ENCODE measurements at places on chromosomes 7 and 10.

DNA sequence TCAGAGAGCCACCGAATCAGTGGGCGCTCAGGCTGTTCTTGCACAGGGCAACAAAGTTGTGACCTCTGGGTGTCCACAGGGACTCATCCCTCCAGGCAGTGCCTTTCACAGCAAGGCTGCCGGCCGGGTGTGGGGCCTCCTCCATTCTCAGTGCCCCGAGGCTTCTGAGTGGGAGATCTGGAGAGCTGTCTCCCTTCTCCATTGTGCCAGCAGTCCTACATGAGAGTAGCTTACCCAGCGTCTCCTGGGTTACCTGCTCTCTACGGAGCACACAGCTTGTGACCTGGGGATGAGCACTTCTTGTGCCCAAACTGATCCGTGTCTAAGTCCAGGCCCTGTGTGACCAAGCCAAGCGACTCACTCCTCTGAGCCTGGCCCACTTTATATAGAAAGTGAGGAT is 240.9 kb upstream of the GRB10 start:
- DNase-seq = no peak

- DNase-seq = no peak
Observed at GRCh38 chr7:49089717-49090116, 165.4 kb downstream of the CDC14C start.

DNA sequence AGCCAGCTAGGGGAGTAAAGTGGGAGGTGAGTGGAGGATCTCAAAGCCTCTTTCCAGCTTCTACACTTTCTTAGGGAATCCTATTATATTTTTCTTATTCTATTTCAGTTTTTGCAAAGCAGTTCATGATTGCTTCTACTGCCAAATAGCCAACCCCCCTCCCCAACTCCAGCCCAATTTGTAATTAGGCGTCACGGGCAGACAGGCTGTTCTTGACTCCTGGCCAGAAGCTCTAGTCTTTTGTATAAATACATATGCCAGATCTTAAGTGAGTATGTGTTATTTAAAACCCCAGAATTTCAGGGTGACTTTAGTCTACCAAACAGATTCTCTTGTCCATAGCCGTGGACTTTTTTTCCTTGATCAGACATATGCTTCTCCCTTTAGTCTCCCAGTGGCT is 255.2 kb downstream of the BUB3 start:
- no peak for DNase-seq

GRCh38 chr7:47256016-47256415 is 325.9 kb downstream of the TNS3 start:
- DNase-seq = no peak

- no peak for DNase-seq
Observed at GRCh38 chr10:31584098-31584631, 265.1 kb downstream of the ZEB1 start.

DNA sequence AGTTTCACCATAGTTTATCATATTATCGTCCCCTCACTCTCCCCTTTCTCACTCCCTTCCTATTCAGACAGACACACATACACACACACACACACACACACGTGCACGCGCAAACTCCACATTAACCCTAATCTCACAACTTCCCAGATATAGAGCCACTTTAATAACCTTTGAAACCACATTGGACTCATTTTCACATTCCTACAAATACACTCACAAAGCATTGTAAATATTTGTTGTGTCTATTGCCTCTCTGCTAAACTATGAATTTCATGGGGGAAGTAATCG is 433.6 kb downstream of the GRM8 start:
- DNase-seq = no peak

DNA sequence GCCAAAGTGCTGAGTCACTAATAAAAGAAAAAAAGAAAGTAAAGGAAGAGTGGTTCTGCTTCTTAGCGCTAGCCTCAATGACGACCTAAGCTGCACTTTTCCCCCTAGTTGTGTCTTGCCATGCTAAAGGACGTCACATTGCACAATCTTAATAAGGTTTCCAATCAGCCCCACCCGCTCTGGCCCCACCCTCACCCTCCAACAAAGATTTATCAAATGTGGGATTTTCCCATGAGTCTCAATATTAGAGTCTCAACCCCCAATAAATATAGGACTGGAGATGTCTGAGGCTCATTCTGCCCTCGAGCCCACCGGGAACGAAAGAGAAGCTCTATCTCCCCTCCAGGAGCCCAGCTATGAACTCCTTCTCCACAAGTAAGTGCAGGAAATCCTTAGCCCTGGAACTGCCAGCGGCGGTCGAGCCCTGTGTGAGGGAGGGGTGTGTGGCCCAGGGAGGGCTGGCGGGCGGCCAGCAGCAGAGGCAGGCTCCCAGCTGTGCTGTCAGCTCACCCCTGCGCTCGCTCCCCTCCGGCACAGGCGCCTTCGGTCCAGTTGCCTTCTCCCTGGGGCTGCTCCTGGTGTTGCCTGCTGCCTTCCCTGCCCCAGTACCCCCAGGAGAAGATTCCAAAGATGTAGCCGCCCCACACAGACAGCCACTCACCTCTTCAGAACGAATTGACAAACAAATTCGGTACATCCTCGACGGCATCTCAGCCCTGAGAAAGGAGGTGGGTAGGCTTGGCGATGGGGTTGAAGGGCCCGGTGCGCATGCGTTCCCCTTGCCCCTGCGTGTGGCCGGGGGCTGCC is at the start of gene IL6:
IL6 (plus strand) TSS at position 294 of the 807 bp plus-strand sequence; CDS start at position 357, 63 bp downstream.
- peak; percentile 77 for DNase-seq

DNA sequence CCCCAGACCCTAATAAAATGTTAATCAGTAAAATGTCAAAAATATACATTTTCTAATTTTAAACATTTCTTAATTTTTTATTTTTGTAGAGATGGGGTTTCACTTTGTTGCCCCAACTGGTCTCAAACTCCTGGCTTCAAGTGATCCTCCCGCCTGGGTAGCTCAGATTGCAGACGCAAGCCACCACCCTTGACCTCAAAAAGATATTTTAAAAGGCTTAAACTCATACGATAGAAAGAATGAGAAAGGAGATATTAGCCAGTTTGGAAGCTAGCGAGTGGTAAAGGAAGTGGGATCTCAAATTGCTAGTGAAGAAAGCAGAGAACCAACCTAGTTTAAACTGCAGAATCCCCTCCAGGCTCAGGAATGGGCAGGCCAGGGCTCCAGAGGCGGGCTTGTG is 4.5 kb downstream of the WIPI2 start:
- no peak for DNase-seq

DNA sequence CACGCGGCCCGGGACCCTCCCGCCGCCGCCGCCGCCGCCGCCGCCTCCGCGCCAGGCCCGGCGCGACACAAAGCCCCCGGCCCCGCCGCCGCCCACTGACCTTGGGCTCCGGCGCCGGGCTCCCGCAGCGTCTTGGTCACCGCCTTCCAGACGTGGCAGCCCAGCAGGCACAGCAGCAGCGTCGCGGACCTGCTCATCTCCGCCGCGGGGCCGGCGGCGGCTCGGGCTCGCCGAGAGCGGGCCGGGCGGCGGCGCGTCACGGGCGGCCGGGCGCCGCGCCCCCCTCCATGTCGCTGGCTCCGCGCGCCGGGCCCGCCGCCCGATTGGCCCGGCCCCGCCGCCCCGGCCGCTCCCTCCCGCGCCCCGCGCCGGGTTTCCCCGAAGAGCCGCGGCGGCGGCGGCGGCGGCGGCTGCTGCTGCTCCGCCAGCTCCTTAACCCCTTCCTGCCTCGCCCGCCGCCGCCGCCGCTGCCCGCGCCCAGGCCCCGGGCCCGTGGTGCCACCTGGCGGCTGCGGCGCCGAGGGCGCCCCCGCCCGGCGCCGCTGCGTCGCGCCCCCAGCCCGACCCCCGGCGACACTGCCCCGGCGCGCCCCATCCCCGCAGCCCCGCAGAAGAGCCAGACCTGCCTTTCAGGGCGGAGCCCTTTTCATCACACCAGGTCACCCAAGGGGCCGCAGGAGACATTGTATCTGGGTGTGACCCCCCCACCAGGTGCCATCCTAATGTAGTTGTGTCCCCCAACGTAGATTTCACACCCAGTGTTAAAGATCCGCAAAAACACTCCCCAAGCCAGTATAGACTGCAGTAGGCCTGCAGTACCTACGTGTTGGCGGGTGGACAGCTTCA is at the start of gene FAM171A1:
FAM171A1 (minus strand) TSS at position 434 of the 846 bp plus-strand sequence; CDS start at position 197, 237 bp downstream.
- peak; percentile 65 for DNase-seq

DNA sequence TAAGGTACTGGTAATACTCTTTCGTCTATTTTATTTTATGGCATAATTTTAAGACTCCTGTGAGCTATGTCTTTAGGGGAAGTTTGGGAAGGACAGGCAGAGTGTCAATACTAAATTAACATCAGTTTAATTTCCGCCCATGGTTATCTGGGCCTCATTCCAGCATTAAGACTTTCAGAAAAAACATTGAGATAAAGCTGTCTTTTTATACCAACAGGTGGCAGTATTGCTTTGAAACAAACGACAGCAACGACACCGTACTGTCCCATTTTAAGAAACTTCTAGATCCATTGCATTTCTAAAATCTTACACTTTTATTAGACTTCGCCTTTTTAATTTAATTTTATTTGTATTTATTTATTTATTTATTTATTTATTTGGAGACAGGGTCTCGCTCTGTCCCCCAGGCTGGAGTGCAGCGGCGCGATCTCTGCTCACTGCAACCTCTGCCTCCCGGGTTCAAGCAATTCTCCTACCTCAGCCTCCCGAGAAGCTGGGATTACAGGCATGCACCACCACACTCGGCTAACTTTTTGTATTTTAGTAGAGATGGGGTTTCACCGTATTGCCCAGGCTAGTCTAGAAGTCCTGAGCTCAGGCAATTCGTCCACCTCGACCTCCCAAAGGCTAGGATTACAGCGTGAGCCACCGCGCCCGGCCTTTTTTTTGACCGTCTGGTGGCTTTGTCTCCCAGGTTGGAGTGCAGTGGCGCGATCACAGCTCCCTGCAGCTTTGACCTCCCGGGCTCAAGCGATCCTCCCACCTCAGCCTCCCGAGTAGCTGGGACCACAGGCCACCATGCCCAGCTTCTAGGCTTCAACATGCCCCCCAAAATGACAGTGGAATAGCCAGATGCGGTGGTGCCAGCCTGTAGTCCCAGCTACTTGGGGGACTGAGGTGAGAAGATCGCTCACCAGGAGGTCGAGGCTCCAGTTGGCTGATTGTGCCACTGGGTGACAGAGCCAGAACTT is 78.7 kb upstream of the C1GALT1 start:
- DNase-seq = peak; percentile 70

DNA sequence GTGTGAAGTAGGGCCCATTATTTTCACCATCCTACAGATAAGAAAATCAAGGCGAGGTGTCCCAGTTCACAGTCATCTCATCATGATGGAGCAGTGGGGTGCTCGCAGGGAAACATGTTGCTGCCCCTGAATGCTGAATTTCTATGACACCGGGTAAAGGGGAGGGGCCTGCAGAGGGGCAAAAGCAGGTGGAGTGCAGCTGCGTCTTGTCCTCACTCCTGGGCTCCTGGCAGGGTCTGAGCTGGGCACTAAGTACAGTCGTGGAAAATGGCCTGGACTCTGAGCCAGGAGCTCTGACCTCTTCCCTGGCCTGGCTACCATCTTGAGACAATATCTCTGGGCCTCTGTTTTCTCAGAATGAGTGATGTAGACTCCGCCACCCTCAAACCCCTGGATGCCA is 253.1 kb upstream of the PITRM1 start:
- DNase-seq = no peak

- DNase-seq = no peak
Observed at GRCh38 chr7:6205971-6206660, 66.3 kb downstream of the CYTH3 start.

DNA sequence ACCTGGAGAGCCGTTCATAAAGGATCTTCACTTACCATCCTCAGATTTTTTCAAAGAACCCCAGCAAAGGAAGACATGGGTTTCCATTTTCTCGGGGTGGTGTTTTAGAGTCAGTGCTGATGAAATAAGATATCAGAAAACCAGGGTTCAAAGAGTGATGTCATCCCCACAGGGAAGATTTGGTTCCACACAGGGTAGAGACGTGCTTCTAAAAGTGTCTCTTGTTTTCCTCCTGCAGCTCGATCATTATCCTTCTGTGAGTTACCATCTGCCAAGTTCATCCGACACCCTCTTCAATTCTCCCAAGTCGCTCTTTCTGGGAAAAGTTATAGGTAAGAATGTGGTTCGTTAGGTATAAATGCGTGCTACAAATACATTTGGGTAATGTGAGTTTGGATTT is 323.8 kb upstream of the C7orf33 start:
- DNase-seq = no peak

DNA sequence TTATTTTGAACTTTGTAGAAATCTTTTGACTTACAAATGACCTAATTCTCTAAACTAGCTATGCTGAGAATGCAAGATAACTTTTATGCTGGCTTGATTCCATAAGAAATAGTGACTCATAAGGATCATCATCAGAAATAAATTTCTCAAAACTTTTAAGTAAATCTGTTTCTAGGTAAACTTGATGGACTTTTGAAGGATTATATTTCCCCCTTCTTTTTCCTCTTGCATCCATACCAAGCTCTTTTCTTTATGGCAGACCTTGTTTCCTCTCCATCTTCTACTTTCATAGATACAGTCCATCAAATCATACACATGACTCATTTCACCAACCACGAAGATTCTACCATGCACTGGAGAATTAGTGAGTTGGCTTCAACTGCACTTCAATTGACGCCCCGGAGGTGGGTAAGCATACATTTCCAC is 336.3 kb downstream of the KCNMA1 start:
- DNase-seq = no peak

- no peak for DNase-seq
Observed at GRCh38 chr10:114708717-114709335, 50.8 kb upstream of the ABLIM1 start.

DNA sequence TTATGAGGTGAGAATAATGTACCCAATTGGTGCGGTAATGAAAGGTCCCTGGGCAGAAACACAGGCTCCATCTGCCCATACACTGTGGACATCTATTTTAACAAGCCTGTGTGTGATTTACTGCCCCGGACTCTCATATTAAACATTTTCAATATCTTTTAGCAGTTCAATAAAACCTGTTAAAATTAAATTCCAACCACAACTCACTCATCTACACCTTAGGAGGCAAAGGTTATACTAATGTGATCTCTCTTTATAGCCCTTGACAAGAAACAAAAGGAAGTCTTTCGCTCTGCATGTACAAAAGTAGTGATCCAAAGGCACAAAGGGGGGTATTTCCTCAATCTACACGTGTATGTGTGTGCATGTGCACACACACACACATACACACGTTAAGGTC is 186.0 kb downstream of the PARD3 start:
- no peak for DNase-seq

- no peak for DNase-seq
Observed at GRCh38 chr10:29546773-29547313, 87.9 kb downstream of the SVIL start.

- no peak for DNase-seq
Observed at GRCh38 chr7:150738591-150739001, 1.4 kb downstream of the GIMAP5 start.

GRCh38 chr7:38760226-38760625 is 129.1 kb upstream of the AMPH start:
- no peak for DNase-seq

All from NCI-H82 (cell line).